GM03348 (cell line): ENCODE measurements at places on chromosomes 2 and 18.

GRCh38 chr18:75915941-75916623 lies 488.6 kb upstream of the SMIM21 start:
- peak; percentile 13 for DNase-seq

GRCh38 chr2:65728477-65729180 lies 296.2 kb upstream of the SPRED2 start:
- DNase-seq, result no peak

DNA sequence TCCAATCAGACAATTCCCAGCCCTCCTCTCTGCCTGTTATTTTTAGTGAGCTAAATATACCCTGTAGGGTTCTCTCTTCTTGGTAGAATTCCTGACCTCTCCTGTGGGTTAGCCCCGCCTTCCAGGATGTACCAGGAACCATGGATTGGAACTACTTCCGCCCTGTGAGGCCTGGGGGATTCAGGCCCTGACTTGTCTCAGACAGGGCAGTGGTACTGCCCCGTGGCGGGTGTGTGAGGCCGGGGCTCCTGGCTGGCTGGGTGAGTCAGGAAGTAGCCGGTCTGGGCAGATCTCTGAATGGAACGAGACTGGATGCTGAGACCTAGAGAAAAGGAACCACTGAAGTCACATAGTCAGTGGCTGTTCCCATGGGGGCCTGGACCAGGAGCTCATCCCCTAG lies 50.5 kb downstream of the DYSF start:
- DNase-seq, result no peak

- no peak for DNase-seq
Observed at GRCh38 chr2:236580746-236581355, 11.2 kb downstream of the ACKR3 start.

DNA sequence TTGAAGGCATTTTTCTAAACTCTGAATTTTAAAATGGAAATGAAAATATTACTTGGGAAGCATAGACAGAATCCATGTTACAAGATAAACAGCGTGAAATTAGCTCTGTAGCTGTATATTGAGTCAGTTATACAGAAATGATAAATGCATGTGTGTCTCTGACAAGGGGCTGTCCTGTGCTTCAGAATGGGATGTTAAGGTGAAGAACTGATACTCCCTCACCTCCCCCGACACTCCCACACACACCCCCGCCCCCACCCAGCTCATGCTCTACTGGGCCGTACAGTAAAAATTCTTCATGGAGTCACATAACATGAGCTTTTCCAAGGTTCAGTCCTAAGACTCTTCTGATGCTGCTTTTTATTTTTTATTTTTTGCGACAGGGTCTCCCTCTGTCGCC lies 869 bp upstream of the THUMPD2 start:
- no peak for DNase-seq

DNA sequence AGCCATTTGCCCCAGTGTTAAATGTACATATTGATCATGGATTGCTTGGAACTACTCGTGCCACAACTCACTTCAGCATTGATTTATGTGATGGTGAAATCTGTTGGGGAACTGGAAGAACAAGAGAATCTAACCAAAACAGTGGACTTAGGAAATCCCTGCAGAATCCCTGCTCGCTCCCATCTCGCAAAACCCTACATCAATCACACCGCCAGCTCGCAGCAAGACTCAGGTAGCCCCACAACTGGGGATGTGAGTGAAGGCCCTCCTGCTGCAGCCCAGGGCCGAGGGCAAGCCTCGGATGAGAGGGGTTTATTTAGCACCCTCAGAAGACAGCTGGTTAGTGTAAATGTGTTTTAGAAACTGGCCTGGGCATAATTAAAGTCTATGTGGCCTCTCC lies 171.6 kb downstream of the ANAPC1 start:
- no peak for DNase-seq

DNA sequence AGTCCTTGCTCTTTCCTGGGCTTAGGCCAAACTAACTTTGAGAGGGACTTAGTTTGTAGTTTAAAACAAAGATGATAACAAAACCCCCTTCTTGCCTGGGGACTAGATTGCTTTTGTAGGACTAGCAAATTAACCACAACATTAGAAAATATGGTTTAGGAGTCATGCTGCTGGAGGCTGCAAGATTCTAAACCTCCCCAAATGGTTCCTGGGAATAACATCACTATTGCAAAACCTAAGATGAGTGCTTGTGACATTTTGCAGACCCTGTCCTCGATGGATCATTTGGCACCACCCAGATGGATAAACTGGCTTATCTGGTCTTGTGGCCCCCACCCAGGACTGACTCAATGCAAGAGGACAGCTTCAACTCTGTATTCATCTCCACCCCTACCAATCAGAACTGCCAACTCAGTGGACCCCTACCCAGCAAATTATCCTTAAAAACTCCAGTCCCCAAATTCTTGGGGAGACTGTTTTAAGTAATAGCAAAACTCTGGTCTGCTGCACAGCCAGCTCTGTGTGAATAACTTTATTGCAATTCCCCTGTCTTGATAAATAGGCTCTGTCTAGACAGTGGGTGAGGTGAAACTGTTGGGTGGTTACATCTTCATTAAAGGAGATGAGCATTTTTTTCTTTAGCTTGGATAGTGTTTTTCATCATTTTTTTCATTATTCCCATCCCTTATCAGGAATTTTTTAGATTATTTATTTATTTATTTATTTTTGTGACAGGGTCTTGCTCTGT lies 58.9 kb downstream of the SPTBN1 start:
- DNase-seq, result no peak

DNA sequence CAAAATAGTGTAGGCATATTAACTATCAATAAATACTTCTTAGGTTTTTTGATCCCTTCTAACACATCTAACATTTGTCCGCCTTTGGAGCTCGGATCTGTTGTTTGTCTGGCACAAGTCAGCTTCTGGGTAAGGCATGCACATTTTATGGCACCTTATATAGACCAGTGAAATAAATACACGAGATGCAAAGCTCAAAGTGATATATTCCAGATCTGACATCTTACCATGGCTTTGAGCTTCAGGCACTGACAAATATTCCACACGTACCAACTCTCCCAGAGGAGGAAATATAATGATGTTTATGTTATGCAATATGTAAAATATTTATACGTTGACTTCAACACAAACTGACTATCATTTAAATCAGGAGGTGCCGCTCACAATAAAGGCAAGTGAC lies 430.1 kb upstream of the SMIM21 start:
- DNase-seq, result no peak

DNA sequence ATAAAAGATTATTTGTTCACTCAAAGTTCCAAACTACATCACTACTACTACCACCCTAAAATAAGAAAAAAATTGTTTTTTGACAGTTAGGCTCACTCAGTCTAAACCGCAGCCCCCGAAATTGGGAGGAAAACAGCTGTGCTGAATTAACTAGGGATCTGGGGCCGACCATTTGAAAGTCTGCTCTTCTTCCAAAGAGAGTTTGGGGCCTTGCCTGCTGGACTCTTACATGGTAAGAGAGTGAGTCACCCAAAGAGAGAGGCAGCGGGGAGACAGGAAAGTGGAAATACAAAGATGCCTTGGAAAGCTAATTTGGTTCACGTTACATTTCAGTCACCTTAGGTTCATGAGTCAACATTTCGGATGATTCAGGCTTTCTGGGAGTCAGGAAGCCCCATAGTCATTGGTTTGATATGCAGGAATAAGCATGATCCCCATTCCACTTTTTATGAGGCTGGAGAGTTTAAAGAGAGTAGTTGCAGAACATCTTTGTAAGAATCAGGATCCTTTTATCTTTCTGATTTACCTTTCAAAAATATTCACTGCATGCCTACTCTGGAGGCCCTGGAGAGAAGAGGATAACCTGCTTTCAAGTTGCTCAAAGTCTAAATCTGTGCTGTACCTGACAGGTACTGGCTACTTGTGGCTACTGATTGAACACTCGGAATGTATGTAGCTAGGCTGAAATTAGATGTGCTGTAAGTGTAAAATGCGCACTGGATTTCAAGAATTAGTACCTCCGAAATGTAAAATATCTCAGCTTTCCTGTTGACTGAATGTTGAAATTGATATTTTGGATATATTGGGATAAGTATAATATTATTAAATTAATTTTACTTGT lies 995 bp upstream of the RTN4 start:
- DNase-seq, result peak; percentile 87

GRCh38 chr2:171492664-171493063 lies 29.6 kb upstream of the CYBRD1 start:
- no peak for DNase-seq

- no peak for DNase-seq
Observed at GRCh38 chr18:48617844-48618497, 79.1 kb downstream of the CTIF start.

DNA sequence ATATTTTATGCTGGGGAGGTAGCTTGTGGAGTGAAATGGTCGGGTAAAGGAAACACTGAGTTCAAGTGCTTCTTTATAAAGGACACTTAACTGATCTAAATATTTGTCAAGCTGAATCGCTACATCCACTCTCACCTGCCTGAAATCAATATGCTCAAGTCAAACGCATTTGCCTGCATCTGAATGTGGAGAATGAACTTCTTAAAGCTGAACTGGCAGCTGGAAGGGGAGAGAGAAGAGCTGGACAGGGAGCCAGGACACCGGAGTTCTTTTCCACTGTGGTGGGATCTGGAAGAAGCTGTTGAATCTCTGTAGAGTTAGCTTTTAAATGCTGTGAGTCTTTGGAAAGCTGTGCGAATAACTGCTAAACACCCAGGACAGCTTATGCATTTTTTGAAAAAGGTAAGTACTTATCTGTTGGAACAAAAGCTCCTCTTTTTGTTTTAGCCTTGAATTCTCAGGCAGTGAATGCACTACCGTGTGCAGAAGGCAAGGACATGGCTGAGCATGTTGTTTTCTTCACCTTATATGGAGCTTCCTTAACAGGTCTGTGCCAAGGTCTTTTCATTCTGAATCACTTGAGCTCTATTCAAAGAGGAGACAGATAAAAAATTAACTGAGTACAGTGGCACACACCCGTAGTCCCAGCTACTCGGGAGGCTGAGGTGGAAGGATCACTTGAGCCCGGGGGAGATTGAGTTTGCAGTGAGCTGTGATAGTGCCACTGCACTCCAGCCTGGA lies 74.2 kb upstream of the KLF7 start:
- peak; percentile 40 for DNase-seq
